Activated naive CD4-positive, alpha-beta T cell treated with anti-CD3 and anti-CD28 coated beads for 36 hours (primary cell): ENCODE measurements at places on chromosomes 2 and 18. TPM values are rescaled to one million over a fixed set of nuclear protein-coding genes. Genes with fewer than 3 reads are reported as not detected.

DNA sequence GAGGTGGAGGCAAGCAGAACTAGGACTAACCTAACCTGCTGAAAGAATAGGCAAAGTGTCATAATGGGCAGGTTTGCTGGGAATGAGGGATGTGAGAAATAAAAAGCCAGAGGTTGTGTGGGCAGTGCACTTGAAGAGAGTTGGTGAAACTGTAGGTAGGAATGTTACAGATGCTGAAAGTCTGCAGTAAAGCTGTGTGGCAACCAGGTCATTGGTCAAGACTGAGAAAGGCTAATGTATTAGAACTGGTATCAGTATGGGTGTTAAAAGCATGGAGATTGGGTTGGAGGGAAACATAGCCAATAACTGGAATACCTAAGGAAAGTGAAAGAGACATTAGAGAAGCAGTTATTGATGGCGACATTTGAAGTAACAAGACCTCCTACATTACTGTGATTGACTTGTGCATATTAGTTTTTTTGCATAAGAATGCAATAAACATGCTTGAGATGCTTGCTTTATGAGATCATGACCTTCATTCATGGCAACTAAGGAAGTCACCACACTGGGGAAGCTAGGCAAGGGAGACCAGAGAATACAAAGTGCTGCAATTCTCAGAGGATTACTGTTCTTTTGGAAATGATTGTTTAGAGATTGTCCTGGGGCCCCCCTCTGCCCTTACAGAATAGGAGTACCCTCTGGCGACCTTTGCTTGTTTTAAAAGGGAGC is 11.8 kb downstream of the GULP1 start:
- no peaks in the 10 kb centered on the region for H3K36me3 ChIP-seq
- DNase-seq: no peak
- no peak overlapping the region for H3K4me3 ChIP-seq
- H3K27ac ChIP-seq: no peak overlapping the region

DNA sequence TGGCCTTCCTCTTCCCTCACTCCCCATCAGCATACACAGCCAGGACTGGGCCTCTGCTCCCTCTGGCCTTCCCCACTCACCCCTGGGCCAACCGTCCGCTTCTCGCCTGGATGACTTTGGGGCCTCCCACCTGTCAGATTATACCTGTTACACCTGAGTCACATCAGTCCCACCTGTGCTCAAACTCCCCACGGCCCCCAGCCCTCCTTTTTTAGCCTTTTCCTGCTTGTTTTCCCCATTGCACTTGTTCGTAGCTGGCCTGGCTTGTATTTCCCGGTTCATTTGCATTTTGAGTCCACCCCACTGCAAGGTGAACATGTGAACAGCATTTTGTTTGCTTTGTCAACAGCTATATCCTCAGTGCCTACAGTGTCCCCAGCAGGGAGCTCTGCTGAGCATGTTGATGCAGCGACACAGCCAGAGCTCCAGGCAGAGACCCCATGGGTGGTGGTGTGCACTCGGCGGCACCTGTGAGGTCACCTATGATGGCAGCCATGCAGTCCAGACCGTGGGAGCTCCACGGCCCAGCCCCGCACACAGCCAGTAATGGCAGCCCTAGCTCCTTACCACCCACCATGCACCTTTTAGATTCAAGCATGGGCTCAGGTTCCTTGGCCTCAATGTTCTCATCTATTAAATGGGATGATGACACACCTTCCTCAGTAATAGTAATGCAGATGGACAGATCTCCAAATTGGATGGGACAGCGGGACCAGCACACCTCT is 276.4 kb upstream of the HS6ST1 start:
- no peak overlapping the region for H3K27ac ChIP-seq
- DNase-seq: no peak
- H3K27me3 ChIP-seq: no peaks in the 10 kb centered on the region
- H3K4me3 ChIP-seq: no peak overlapping the region

POTEJ gene
- not detected for total RNA-seq

LBH gene
- 75.3 TPM for total RNA-seq

GRCh38 chr2:176917-177316 is 86.9 kb downstream of the SH3YL1 start:
- peaks cover 35% of the 10 kb centered on the region for H3K4me1 ChIP-seq
- H3K27ac ChIP-seq: no peak overlapping the region
- H3K4me3 ChIP-seq: no peak overlapping the region

DNA sequence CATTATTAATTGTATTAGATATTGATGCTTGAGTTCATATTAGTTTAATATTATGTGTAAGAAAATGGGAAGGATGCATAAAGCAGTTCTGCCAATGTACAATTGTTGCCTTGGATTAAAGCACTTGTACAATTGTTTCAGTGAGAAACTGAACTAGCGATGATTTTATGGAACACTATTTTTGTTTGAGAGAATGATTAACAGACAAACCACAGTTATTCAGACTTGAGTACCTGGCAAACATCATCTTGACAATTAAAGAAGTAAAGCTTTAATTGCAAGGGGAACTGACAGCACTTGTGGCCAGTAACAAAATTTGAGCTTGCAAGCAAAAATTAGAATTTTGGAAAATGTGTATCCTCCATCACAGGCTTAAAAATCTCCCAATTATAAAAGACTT is 214.3 kb downstream of the RIT2 start:
- no peaks in the 10 kb centered on the region for H3K27me3 ChIP-seq
- H3K4me3 ChIP-seq: no peak overlapping the region
- DNase-seq: no peak
- no peaks in the 10 kb centered on the region for H3K36me3 ChIP-seq

DNA sequence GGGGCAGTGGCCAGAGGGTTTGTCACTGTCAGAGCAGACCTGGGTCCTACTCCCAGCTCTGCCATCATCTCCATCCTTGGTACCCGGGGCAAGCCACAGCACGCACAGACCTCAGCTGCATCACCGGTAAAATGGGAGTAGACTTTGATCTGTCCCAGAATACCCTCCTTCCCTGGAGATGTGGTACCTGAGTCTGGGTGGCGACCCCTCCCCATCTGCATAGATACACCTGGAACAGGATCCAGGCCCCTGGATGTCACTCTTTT is 64.0 kb downstream of the ZFP36L2 start:
- no peak for DNase-seq
- no peaks in the 10 kb centered on the region for H3K36me3 ChIP-seq
- no peak overlapping the region for H3K27ac ChIP-seq
- H3K4me1 ChIP-seq: peaks cover 71% of the 10 kb centered on the region

- H3K4me3 ChIP-seq: no peak overlapping the region
- no peak for DNase-seq
- no peaks in the 10 kb centered on the region for H3K36me3 ChIP-seq
Observed at GRCh38 chr2:147076634-147077033, 768.2 kb upstream of the ACVR2A start.

DNA sequence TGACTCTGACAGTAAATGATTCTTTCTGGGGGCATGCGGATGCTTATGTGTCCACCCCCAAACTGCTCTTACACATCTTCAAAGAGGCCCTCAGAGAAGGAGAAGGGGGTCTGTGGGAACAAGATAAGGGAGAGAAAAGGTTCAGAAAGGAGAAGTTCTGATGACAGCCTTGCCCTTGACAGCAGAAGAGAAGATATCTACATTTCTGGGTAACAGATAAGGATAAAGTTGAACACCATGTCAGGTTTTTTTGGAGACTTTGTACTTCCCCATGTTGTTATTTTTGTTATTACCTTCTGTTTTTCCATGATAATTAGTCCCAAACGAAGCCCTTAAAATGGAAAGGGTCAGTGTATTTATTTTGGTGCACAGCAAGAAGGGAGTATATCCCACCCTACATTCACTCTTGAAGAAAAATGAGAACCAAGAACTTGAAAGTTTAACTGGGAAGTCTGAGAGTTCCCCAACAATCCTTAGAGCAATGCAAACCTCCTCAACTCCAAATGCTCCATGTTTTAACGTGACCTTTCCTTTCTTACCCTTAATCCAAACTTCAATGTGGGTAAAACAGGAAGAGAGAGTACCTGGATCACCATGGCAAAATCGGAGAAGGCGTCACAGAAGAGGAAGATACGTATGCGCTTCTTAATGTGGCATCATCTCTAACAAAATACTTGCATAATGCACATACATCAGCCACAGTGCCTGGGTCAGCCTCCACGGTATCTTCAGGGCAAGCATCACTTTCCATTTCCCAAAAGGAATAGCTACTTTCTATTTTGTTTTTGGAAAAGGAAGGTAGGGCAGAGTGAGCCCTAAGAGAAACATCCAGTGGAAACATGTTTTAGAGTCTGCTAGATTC is 264.6 kb upstream of the STON1 start:
- H3K36me3 ChIP-seq: no peaks in the 10 kb centered on the region
- H3K4me3 ChIP-seq: no peak overlapping the region
- no peak for DNase-seq
- H3K4me1 ChIP-seq: no peaks in the 10 kb centered on the region

- no peak overlapping the region for H3K27ac ChIP-seq
- no peaks in the 10 kb centered on the region for H3K4me1 ChIP-seq
- H3K27me3 ChIP-seq: no peaks in the 10 kb centered on the region
- peaks cover 19% of the 10 kb centered on the region for H3K36me3 ChIP-seq
Observed at GRCh38 chr2:30588994-30589393, 141.9 kb downstream of the LCLAT1 start.

IL1R1 gene
- 5.7 TPM for total RNA-seq

DNA sequence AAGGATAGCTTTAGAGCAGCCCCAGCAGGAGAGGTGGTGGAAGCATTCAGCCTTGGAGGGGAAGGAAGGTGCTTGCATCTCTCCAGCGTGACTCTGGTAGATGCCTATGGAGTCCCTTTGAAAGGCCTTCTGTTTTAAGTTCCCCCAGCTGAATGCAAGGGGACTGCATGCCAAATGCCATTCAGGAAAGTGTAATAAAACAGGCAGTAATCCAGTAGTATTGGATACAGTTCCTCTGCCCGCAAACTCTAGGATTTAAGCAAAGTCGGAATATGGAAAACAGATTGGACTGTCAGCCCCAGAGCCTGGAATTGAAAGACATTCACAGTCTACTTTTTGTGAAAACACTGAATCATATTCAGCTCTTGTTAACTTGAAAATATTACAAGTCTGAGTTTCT is 125.2 kb upstream of the GAREM1 start:
- peaks cover 3% of the 10 kb centered on the region for H3K27me3 ChIP-seq
- no peak overlapping the region for H3K27ac ChIP-seq
- H3K36me3 ChIP-seq: no peaks in the 10 kb centered on the region
- no peaks in the 10 kb centered on the region for H3K4me1 ChIP-seq

GRCh38 chr18:48371854-48372602 is 37.2 kb downstream of the ZBTB7C start:
- no peak for DNase-seq
- H3K27ac ChIP-seq: no peak overlapping the region

RGPD4 gene
- 0.07 TPM for total RNA-seq

DNA sequence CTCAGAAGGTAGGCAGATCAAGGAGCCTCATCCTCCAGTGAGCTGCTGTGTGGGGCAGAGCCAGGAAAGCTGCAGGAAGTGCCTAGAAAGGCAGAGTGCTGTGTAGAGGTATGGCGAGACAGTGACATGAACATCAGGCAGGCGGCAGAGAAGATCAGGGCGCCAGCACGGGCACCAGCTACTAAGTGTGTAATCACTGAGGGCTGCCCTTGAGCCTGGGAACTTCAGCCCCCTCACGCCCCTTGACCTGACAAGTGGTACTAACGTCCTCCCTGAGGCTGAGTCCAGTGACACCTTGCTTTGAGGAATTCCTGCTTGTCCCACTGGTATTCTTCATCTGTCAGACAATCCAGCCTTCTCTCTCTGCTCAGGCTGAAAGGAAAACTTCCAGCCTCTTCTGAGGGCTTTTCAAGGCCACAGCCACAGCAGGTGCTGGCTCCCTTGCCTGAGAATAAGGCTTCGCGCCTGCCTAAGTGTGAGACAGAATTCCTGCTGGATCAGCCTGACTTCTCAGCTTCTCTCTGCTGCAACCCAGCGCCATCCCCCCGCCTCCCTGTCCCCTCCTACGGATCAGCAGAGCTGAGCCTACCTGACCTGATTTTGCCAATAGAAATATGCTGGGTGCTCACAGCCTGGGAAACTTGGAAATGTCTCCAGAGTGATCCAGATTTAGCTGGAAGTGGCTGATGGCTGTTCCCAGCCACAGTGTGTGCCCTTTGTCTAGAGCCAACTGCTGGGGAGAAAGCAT is 148.0 kb downstream of the SMAD7 start:
- DNase-seq: no peak
- H3K27me3 ChIP-seq: no peaks in the 10 kb centered on the region
- peaks cover 55% of the 10 kb centered on the region for H3K4me1 ChIP-seq
- no peak overlapping the region for H3K4me3 ChIP-seq

DNA sequence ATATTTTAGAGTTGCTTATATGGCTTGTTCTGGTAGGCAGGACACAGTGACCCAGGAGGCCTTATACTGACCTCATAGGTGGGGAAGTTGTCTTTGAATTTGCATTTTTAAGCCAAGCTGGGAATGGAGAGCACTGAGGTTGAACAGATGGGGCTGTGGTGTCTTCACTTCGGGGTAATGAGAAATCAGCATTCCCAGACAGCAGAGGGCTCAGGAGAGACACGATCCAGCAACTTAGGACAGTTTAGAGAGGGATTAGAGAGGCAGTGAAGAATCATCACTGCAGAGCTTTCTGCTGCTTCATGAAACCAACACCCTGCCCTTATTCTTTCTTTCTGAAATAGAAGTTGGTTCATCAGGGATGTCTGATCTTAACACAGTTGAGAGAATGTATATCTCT is 202.4 kb downstream of the TDRD15 start:
- H3K4me3 ChIP-seq: no peak overlapping the region
- no peaks in the 10 kb centered on the region for H3K4me1 ChIP-seq
- H3K36me3 ChIP-seq: no peaks in the 10 kb centered on the region
- DNase-seq: no peak
- no peak overlapping the region for H3K27ac ChIP-seq
- peaks cover 3% of the 10 kb centered on the region for H3K27me3 ChIP-seq

LRRTM1 gene
- not detected for total RNA-seq

GRCh38 chr2:227610123-227610522 is 4.5 kb downstream of the SCYGR3 start:
- peaks cover 29% of the 10 kb centered on the region for H3K27me3 ChIP-seq
- no peak overlapping the region for H3K27ac ChIP-seq
- peaks cover 14% of the 10 kb centered on the region for H3K4me1 ChIP-seq
- DNase-seq: no peak

- H3K27me3 ChIP-seq: peaks cover 43% of the 10 kb centered on the region
- H3K4me3 ChIP-seq: no peak overlapping the region
- H3K4me1 ChIP-seq: peaks cover 6% of the 10 kb centered on the region
- no peak overlapping the region for H3K27ac ChIP-seq
- H3K36me3 ChIP-seq: no peaks in the 10 kb centered on the region
- DNase-seq: no peak
Observed at GRCh38 chr18:80172056-80172455, 63.0 kb downstream of the ADNP2 start.

DNA sequence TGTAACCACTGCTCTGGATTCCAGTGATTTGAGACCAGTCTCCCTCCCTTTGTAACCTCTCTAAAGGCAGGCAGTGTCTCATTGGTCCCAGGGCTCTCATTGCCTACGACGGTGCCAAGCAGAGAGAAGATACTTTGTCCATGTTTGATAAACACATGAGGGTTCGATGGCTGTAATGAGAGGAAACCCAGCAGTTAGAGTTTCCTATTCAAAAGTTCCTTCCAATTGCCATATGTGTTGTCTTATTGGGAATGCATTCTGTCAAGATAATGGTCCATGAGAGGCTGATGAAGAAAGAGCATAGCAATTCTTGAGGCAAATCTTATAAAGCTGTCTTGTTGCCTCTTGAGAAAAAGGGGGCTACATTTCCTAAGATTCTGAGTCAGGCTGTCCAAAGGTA is 292.5 kb downstream of the LRRTM1 start:
- no peaks in the 10 kb centered on the region for H3K27me3 ChIP-seq
- H3K4me1 ChIP-seq: no peaks in the 10 kb centered on the region
- no peak overlapping the region for H3K4me3 ChIP-seq
- DNase-seq: no peak
- no peaks in the 10 kb centered on the region for H3K36me3 ChIP-seq
- H3K27ac ChIP-seq: no peak overlapping the region
